Ecto neural progenitor cell (in vitro differentiated cells): ENCODE measurements at places on chromosomes 1 and 21.

DNA sequence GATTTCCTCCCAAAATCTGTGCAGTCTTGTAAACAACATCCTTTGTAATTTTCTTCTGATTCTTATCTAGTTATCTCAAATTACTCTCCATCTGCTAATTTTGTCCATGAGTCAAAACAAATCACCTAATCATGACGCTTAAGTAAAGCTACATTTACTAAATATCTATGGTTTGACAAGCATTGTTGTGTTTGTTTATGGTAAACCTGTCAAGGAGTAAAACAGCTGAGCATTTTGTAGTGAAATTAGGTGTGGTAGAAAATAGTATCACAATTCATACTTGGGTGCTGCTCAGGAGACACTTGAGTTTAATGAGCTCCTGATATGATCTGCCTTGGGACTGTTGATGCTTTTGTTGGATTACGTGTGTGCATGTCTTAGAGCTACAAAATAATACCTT lies 11.6 kb downstream of the TIPRL start:
- no peak for DNase-seq

DNA sequence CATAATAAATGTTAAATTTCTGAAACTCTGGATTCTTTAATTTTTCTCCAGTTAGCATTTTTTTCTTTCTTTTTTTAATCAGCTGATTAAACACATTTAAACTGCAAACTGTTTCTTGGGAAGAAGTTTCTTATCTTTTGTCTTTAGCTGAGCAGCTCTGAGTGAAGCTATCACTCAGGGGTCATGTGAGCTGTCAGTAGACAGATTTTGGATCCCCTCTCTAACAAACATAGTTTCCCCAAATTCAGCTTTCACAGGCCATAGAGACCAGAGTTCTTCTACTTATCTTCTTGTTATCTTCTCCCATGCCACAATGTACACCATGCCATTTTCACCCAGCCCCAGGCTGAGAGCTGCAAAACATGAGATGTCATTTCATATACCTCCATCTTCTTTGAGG lies 148.9 kb downstream of the CDC42BPA start:
- no peak for DNase-seq

GRCh38 chr1:187960125-187960638 lies 1131.4 kb downstream of the PLA2G4A start:
- DNase-seq, result no peak

- DNase-seq, result no peak
These were observed 75.6 kb downstream of the XCL2 start for GRCh38 chr1:168468042-168468809.

DNA sequence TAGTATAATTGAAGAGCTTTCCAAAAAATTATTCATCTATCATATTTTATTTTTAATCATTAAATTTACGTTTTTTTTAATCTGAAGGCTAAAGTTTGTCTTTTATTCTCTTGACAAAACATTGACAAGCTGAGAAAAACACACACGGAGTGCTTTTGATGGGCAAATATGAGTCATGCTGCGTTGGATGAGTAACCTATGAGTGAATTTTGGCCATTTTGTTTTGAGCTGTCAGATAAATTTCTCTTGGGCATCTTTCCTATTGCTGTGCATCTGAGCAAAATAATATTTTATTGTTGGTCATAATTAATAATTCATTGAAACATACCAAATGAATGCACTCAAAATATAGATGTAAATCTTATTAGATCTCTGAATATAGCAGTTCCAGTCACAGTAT lies 1144.1 kb upstream of the ADGRL2 start:
- DNase-seq, result no peak

- no peak for DNase-seq
These were observed 61.3 kb downstream of the GLUL start for GRCh38 chr1:182330303-182330702.

GRCh38 chr21:17387030-17387617 lies 125.7 kb upstream of the CXADR start:
- DNase-seq, result no peak

GRCh38 chr1:109548321-109549267 lies at the start of gene GNAI3:
GNAI3 (plus strand) TSS chr1:109548615; CDS start chr1:109548721, 106 bp downstream.
- DNase-seq, result peak; percentile 95

DNA sequence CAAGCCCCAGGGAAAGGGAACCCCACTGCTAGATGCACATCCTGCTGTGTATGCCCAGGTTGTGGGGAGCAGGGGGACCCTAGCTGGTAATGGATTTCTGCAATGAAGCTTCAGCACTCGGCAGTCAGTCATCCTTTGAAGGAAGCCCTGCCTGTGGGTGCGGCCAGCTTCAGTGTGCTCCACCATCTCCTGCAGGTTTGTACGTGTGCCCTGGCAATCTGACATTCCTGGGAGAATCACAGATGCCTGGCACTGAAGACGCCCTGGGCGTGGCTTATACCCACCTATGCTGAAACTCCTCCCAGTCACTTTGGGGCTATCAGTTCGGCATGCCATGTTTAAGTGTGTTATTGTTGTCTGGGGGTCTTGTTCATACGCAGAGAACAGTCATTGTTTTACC lies 6.8 kb downstream of the SPRR5 start:
- DNase-seq, result no peak

DNA sequence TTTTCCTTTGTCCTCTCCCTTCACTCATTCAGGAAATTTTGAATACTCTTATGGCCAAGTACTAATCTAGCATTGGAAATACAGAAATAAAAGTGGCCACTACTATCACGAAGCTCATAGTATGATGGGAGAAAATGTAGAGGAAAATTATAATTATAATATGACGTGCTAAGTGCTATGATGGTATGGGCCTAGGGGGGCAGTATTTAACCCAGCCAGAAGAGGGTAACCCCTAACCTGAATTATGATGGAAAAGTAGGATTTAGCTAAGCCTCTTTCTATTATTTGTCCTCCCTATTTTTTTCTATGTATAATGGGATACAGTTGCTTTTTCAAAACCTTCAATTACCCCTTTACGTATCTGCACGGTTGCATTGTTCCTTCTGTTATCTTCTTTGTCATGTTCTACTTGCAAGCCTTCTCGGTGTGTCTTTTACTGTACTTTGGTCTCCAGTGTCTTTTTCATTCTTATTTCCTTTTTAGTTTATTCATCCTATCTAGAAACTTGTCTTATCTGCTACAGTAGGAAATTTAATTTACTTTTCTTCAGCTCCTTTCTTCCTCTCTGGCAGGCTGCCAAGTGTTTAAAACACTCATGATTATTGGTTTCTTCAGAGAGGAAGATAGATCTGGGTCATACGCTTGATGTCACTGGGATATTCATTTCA lies 88.8 kb upstream of the GPR52 start:
- DNase-seq, result no peak

DNA sequence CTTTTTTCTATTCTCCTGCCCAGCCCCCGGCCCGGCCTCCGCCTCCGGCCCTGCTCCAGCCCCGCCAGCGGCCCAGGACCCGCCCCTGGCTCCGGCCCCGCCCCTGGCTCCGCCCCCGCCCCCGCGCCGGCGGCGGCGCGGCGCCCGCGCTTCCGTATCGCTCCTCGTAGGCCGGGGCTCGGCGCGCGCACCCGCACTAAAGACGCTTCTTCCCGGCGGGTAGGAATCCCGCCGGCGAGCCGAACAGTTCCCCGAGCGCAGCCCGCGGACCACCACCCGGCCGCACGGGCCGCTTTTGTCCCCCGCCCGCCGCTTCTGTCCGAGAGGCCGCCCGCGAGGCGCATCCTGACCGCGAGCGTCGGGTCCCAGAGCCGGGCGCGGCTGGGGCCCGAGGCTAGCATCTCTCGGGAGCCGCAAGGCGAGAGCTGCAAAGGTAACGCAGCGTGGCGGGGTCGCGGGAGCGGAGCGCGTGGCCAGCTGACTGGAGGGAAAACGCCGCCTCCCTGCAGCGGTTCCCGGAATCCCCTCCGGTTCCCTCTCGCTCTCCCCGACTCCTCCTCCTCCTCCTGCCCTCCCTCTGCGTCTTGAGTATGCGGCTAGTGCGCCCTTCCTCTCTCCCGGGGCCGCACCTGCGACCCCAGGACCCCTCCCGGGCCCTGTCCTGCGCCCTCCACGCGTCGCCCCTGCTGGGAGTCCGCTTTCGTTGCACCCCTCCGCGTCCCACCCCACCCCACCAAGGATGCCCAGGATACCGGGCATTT lies at the start of gene IFNAR2:
TSS of gene IFNAR2 (plus strand) at position 155 of the 761 bp plus-strand sequence. CDS start 11,985 bp downstream, outside the sequence.
- peak; percentile 90 for DNase-seq

DNA sequence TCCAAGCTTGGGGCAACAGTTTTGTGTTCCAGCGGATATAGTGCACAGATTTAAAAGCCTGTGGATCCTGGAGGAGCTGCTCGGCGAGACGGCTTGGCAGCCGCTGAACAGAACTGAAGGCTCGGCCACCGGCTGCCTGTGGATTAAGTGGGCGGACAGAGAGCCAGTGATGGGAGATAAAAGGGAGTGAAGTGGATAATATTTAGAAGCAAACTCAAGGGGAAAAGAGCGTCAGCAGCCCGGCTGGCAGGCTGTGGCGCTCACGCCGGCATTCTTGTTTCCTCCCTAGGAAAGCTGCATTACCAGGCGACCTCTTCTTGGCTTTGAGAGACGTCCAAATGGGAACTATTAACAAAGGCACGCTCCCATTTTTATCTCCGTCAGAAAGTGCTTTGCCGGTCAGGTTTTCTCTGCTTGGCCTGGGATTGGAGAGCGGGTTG lies 10.4 kb downstream of the TRABD2B start:
- no peak for DNase-seq

- DNase-seq, result no peak
These were observed 29.1 kb downstream of the LAMB3 start for GRCh38 chr1:209622841-209623829.

DNA sequence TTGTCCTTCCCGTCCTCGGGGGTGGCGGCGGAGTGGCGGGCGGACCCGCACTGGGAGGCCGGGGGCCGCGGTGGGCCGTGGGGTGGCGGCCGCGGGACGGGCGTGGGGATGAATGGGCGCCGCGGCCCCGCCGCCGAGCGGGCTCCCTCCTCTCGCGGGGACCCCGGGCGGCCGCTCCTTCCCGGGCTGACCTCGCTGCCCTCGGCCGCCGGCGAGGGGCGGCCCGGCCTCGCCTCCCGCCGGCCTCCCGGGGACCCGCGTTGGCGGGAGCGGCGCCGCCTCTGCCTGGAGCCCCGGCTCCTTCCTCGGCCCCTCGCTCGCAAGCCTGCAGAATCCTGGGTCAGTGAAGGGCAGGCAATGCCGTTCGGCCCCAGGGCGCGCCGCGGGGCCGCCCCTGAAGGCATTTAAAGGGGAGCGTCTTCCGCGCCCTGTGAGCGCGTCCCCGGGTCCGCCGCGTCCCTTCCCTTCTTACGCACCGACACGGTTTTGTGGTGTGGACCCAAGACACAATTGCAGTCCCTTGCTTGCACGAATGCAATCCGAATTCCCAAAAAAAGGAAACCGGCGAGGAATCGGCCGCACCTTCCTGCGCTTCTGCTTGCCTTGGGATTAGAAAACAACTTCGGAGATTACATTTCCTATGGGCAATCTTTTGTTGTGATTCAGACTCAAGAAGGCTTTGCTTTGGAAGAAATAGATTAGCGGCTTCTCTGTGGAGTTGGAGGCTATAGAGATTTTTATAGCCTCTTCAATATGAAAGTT lies 776 bp downstream of the ITSN1 start:
- DNase-seq, result peak; percentile 65

GRCh38 chr1:237386362-237387143 lies 344.6 kb downstream of the RYR2 start:
- DNase-seq, result no peak

- no peak for DNase-seq
These were observed 2.1 kb downstream of the TAF12 start for GRCh38 chr1:28640766-28641165.

DNA sequence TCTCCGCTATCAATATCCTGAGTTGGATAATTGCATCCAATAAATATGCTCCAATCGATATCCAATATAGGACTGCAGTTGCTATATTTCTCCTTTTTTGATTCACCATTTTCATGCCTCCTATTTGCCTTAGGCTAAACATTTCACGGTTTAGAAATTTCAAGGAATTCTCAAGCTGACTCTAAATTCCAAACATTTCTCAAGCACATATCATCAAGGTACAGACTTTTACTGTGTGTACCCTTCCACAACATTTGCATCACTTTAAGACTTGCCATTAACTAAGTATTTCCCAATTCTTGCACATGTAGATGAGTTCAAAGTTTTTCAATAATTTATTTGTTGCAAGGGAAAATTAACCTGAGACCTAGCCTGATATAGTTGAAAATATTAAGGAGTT lies 795.2 kb upstream of the TMPRSS15 start:
- DNase-seq, result no peak

DNA sequence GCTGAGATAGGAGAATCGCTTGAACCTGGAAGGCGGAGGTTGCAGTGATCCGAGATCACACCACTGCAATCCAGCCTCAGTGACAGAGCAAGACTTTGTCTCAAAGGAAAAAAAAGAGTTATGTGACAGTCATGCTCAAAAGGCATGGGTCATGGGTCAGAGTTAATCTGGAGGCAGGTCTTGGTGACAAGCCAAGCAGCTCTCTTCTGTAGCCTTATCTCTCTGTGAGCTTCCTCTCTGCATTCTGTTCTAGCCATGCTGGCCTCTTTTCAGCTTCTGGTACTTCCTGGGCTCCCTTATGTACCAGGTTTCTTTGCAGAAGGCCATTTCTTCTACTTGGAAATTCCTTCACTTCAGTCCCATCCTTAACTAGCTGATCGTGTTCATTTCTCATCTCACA lies 63.6 kb downstream of the NGF start:
- DNase-seq, result no peak

DNA sequence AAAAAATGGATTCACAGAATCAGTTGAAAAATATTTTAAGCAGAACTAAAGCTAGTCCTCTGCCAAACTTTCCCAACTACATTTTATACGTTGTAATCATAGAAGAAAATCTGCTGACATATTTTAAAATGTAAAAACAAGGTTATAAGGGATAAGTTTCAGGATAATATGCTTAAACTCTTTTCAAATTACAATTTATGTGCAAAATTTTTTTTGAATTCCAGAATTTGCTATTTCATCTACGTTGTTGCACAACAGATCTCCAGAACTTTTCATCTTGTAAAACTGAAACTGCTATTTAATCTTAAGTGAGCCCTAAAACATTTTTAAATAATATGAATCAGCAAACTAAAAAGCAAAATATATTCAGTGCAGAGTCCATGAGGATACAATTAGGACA lies 5.9 kb downstream of the EDEM3 start:
- no peak for DNase-seq

DNA sequence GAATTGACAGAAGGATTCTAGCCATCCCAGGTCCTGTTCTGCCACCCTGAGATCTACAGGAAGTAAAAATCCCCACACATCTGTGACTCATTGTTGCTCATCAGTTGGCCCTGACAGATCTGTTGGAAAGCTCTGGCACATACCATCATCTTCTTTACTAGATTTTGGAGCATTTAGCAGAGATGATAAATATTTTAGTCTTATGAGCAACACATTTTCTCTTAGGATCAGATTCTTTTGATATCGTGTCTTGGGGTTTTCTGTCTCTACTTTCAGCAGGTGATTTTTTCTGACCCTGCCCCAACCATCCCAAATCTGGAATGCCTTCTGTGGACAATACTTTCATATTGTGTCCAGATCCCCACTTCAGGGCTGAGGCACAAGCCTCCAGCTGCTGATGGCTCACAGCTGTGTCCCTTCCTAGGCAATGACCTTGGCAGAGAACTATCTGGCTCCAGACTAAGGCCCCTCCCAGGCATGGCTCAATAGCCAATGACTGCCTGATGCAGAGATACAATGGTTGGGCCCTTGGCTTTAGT lies 102.8 kb downstream of the GDAP2 start:
- DNase-seq, result no peak

GRCh38 chr1:78322928-78323680 lies 167.7 kb upstream of the PTGFR start:
- DNase-seq, result no peak
